Left hindlimb (tissue), 1 donor: ENCODE measurements at places on chromosomes 12 and 14.

- DNase-seq = no peak
Measured at GRCh38 chr14:31927348-31927832, 149.7 kb upstream of the ARHGAP5 start.

DNA sequence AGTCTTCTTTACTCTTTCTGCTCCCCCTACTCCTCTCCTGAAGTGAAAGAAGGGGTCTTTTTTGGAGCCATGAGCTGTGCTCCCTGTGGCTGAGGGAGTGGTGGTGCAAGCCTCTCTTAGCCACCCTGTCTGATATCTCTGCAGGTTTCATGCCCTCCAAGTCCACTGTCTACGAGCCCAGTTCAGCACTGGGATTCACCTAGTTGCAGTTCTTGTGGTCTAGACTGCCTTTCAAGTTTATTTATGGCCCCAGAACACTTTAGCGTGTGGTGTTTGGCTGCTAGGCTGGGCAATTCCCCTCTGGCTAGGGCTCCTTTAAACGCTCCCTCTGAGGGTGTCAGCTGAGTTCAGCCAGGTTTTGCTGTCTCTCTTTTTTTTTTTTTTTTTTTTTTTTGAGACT, 908.6 kb downstream of the TRHDE start:
- no peak for DNase-seq

DNA sequence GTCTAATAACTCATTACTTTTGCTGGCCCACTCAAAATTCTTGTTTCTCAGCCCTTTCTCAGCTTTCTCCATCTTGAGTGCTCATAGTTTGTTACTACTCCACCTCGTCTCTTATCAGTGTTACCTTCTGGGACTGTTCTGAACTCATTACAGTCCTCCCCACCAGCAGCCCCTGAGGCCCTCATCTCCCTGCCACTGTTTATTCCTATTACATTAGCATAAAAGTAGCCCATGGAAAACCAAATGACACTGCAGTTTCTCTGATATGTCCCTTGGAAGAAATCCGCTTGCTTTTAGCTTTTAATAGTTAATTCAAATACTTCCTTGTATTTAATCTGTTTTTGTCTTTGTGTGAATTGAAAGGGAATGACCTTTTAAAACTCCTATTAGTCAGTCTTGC, 7.6 kb downstream of the AKAP6 start:
- no peak for DNase-seq

- peak; percentile 32 for DNase-seq
Measured at GRCh38 chr14:71931492-71932228, 569 bp upstream of the RGS6 start.

DNA sequence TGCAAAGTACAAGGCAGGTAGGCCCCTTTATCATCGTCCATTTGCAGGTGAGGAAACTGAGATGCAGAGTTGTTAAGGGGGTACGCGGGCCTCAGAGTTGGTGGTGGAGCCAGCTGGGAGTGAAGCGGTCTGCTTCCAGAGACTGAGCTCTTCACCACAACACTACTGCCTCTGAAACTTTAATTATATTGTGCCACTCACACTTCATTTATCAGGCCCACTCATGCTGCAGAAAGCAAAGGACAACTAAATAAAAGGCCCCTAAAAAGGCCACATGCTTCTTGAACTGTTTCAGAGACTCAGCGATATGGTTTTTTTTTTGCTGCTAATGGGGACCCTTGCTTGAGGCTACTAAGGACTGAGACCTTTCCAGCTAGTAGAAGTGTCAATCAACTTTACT, 153.1 kb downstream of the TTC7B start:
- DNase-seq = no peak

DNA sequence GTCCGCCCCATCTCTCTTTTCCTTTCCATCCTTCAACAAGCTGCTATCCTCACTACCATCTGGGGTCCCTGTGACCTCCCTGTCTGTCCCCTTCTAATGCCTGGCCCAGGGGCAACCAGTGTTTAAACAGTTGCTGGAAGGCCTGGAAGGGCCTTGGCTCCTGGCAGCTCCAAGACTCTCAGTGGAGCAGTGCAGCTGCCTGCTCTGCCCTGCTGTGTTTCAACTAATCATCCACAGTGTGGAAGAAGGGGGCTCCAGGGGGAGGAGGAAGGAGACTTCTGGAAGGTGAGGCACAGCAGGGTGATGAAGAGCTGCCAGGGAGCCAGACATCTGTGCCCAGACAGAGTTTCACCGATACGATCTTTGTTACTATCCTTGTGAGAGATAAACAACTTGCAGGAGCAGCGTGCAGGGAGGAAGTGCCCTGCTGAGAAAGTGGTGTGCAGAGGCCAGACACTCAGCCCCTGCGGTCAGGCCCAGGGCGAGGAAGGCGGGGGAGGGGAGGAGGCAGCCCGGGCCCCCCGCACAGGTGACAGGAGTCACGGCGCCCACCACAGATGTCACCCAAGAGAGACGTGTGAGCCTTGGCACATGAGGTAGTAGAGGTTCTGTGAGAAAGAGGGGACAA, 1061.8 kb downstream of the BCL11B start:
- no peak for DNase-seq

GRCh38 chr14:61178226-61179060, 102.7 kb downstream of the TMEM30B start:
- no peak for DNase-seq

DNA sequence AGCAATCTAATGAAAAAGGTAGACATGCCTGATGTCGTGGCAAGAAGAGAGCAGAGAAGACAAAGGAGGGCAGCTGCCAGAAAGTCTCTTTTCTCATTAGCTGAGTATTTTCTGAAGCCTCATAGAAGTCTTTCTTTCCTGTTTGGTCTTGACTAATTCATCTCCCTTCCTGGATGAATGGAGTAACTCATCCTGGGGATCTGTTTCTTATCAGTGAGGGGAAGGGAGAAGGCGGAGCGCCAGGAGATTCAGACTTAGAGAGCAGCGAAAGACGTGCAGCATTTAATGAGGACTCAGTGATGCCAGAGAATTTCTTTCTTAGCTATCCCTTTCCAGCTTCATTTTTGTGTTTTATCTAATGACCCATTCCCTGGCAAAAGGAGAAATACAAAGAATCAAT, 89.4 kb downstream of the SLC15A4 start:
- DNase-seq = no peak

- DNase-seq = no peak
Measured at GRCh38 chr12:50980545-50980944, 28.2 kb downstream of the HIGD1C start.

GRCh38 chr12:7303230-7303629, 642 bp upstream of the ACSM4 start:
- DNase-seq = no peak

- DNase-seq = peak; percentile 36
Measured at GRCh38 chr14:52117111-52117832, 48.4 kb upstream of the NID2 start.

DNA sequence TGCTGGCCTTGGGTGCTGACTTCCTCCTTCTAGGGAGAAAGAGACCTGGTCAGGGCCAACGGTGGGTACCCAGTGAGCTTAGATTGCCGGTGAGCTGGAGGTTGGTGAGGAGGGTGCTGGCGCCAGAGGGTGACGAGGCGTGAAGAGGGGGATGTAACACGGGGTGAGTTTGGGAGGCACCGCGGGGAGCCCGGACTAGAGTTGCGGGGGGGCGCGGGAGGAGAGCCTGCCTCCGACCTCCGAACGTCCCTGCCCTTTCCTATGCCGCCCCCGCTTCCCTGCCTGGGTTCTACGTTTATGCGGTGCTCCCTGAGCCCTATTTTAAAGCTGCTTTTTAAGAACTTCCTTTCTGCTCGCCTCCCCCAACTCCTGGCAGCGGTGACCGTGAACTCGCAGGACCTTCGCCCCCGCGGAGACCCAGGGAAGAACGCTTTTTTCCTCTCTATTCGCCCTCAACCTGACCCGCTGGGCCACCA, 18.6 kb downstream of the OR6S1 start:
- no peak for DNase-seq

DNA sequence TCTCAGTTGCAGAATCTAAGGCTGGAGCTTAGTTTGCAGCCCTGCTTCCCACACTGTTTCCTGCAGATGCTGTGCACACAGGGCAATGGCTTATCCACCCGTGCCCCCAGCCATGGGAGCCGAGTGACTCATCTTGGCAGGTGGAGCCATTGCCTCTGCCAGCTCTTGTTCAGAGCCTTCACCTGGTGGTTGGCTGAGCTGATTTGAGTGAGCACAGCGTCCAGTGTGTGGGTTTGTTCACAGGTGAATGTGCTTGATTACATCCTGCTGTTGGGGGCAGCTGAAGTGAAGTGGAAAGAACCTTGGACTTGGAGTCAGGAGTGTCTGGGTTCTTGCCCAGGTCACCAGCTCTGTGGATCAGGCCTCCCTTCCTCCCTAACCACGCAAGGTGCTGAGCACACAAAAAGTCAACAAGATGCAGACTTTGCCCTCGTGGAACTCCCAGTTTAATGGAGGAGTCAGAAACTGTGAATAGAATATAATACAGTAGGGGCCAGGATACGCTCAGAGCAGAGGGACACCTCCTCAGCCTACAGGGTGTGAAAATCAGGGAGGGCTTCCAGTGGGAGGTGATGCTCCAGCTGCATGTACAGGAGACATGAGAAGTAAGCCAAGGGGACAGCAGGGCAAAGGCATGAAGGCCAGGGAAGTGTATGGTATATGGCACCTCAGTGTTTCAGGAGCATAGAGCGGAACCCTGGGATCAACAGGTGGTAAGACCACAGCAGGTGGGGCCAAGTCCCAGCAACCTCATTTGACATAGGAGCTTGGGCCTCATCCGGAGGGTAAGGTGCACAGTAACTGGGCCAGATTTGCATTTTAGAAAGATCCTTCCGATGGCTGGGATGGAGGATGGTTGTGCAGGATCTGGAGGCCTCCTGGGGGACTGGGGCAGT, 22.8 kb downstream of the JDP2 start:
- DNase-seq = peak; percentile 47

DNA sequence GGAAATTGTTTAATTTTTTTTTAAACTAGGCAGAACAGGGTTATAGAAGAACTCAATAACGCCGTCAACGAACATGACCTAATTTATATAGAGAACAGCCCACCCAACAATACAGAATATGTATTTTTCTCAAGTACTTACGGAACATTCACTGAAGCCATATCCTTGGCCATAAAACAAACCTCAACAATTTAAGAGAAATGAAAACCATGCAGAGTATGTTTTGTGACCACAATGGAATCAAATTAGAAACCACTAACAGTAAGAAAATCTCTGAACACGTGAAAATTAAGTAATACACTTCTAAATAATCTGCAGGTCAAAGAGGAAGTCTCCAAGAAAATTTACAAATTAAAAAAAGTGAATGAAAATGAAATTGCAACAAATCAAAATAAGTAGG, 9.4 kb downstream of the SART3 start:
- no peak for DNase-seq

DNA sequence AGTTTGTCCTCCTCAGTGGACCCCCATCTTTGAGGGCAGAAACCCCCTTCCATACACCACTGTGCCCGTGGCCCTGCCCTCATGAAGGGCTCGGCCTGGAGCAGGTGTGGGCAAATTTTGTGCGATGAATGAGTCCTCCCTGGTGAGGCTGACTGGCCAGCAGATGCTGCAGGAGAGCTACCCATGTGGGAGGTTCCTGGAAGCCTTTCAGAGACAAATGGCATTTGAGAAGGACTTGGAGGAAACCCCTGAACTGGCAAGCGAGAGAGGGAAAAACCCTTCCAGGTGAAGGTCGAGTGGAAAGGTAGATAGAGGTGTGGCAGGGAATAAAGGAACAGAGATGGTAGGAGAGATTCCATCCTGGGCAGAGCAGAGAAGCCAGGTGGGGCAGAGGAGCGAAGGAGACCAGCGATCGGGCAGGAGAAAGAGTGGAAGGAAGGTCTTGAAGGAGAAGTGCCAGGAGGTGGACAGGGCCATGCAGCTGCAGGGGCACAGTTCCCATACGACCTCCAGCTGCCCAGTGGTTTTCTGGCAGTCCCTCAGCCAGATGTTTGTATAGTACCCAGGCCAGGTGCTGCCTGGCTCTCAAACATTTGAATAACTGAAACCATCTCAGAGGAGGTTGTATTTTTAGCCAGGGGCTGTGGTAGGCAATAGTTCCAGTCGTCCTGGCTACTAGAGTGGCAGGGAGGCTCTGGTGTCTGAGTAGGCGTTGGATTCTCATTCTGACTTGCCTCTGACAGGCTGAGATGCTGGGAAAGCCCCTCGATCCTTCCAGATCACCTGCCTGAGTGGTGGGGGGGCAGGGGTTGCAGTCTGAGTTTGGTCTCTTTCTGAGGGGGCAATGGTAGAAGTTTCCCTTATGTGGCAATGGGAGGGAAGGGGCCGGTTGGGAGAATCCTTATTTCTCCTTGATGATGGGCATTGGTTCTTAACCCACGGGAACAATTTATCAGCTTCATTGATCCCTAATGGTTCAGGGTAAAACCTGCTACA, 40.1 kb downstream of the FBXL14 start:
- DNase-seq = no peak

- no peak for DNase-seq
Measured at GRCh38 chr12:27534060-27534764, 10.2 kb downstream of the PPFIBP1 start.

DNA sequence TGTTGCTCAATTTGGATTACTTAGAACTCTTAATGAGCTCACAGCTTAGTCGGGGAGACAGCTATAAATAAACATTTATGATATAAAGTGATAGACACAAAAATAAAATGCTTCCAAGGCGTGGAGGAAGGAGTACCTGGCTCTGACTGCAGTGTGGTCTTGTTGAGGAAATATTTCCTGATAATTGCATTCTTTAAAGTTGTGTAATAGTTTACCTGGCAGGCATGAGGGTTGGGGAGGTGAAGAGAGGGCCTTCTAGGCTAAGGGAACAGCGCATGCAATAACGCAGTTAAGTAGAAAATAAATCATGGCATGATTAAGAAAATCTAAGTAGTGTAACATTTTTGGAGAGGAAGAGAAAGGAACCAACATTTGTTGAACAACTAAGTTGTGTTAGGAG, 260.5 kb upstream of the ATP2B1 start:
- no peak for DNase-seq

DNA sequence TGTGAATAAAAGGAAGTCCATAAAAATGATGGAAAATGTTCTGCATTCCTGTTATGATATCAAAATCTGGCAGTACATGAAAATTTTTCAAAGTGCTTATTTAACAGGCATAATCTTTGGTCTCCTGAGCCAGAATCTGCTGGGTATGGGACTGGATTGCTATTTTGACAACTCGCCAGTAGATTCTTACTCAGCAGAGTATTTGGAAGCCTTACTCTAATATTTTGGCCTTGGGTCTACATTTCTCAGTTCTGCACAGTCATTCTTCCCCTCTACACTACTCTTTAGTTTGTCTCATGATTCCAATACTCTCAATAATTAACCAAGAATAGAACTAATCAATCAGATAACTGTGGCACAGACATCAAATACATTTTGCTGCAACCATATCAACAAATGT, 1.1 kb upstream of the SLCO1B1 start:
- no peak for DNase-seq

- no peak for DNase-seq
Measured at GRCh38 chr12:124214574-124214973, 80.3 kb upstream of the RFLNA start.
